AG04450 (cell line): ENCODE measurements at places on chromosomes 4 and X.

- no peak for DNase-seq
Measured at GRCh38 chrX:140104760-140105159, 139.4 kb upstream of the CXorf66 start.

DNA sequence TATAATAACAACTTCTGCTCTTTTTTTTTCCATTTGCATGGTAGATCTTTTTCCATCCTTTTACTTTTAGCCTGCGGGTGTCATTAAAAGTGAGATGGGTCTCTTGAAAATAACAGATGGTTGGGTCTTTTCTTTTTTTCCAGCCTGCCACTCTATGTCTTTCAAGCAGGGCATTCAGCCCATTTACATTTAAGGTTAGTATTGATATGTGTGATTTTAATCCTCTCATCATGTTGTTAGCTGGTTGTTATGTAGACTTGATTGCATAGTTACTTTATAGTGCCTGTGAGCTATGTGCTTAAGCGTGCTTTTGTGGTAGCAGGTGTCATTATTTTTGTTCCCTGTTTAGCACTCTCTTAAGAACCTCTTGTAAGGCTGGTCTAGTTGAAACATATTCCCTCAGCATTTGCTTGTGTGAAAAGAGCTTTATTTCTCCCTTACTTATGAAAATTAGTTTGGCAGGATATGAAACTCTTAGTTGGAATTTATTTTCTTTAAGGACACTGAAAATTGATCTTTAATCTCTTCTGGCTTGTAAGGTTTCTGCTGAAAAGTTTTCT is 326.1 kb downstream of the SH3BGRL start:
- no peak for DNase-seq

DNA sequence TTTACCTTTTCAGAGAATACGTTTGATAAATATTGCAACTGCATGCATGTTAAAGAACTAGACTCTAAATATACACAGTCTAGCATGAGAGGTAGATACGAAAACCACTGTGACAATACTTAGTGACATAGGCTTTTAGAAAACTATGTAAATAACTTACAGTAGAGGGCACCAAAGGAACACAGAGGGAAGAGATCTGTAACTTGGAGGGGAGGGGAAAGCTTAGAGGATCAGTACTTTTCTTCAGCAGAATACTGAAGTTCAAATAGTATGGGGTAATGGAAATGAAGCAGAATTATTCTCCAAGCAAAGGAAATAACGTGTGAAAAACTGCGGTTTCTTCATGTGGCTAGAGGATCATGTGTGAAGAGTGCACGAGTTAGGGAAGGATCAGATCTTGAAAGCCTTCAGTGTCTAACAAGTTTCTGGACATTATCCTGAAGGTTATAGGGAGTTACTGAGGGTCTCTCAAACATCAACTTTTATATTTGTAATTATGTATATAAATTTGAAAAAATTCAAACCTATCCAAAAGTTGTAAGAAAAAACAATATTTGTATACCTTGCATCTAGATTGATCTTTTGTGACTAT is 264.3 kb downstream of the NPFFR2 start:
- peak; percentile 15 for DNase-seq

GRCh38 chrX:46662188-46662958 is 88.8 kb downstream of the CHST7 start:
- no peak for DNase-seq

GRCh38 chrX:11097933-11098332 is 13.2 kb upstream of the HCCS start:
- DNase-seq, result no peak
